RWPE2 (cell line): ENCODE measurements at places on chromosomes 13 and 19.

GRCh38 chr13:71030784-71031183 lies 836.2 kb downstream of the DACH1 start:
- no peak for DNase-seq

DNA sequence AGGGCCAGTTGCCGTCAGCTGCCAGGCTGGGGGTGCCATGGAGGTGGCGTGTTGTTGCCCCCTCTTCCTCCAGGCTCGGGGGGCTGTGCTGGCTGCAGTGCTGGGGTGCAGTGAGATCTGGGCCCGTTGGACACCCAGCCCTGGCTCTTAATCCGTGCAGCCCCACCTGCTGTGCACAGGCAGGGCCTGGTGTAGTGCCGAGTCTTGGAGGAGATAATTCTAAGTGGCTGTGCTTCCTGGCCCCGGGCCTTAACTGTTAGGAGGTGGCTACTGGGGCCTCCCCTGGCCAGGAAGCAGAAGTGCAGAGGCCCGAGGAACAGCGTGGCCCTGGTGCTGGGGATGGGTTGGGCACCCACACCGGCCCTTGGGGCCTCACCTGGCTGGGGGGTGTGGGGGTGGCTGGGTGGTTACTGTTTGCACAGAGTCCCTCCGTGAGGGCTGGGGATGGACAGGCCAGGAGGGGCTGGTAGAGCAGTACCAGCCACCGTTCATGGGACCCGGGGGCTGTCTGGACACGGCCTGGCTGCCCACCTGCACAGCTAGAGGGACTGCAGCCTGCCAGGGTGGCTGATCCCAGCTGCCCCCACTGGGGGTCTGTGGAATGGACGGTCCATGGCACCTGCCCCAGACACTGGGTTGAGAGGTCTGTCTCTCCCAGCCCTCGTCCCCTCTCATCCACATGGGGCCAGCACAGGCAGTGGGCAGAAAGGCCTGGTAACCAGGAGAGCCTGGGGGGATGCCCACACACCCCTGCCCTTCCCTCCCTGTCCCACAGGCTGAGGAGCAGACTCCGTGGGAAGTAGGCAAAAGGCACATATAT lies 3.3 kb downstream of the GPX4 start:
- no peak for DNase-seq

GRCh38 chr13:28641600-28641926 lies 17.4 kb upstream of the POMP start:
- DNase-seq: no peak

- no peak for DNase-seq
These were observed 17.0 kb downstream of the MTUS2 start for GRCh38 chr13:28837111-28837510.

GRCh38 chr19:4652075-4652474 lies 12.8 kb downstream of the TNFAIP8L1 start:
- DNase-seq: no peak

DNA sequence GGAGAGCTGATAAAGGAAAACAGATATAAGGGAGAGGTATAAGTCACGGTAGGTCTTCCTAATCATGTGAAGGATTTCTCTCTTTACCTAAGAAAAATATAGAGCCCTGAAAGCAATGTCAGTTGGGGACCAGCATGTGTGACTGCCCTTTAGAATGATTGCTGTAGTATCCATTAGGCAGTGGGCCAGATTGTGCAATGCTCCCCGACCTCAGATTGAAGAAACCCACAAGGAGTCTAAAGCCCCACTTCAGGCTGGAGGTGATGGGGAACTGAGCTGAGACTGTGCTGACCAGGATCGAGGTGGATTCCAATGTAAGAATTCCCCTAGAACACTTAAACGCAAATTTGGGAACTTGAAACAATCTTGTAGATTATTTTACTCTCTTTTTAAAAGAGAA lies 614.4 kb downstream of the LIG4 start:
- DNase-seq: no peak
